ENCODE measurements at places on chromosomes 1 and 21.

DNA sequence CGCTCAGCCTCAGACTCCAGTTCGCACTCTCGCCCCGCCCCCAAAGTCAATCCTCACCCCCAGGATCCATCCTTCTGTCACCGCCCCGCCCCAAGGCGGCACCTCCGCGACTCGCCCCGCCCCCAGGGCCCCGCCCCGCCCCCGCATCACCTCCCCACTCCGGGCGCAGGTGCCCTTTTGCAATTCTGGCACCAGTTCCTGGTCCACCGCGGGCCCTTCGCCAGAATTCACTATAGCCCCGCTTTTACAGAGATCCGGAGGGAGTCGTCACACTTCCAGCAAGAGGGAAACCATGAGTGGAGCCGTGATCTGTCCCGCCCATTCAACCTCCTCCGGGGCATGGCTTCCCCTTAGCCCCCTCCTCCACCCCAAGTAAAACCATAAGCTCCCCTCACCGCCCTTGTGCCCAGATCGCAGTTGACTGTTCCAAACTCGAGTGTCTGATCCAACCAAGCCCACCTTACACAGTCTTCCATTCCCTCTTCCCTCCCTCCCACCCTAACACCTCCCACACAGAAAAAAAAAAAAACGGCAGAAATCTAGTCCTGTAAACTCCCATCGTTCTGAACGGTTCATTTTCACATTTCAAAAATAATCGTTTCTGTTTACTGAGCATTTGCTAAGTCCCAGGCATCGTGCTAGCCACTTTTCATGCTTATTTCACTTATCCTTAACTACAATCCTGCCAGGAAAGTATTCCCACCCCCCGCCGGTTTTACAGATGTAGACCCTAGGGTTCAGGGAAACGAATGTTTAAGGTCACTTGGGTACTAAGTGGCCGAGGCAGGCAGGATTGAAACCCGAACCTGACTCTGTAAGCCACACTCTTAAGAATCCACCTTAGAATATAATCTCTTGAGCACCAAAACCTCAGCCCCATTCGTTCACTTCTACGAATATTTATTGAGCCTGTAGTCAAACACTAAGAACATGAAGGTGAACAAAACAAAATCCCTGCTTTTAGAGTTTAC, 1.3 kb upstream of the DNAJC16 start:
- DNase-seq = peak; percentile 24

DNA sequence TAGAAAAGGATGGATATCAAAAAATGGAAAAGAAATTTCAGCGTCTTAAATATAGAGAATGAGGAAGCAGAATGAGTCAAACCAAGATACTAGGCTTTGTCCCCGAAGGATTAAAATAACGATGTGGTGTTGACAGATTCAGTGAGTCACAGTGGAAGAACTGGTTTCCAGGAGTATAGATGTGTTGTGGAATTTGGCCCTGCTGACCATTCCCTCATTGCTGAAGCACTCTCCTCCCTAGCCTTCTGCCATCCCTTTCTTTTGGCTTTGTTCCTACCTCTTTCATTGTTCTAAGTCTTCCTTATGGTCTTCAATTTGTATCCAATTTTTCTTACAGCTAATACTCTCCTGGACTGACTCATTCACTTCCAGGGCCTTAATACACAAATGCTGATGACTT, 23.1 kb upstream of the USP25 start:
- no peak for DNase-seq

GRCh38 chr1:101338714-101339430, 102.1 kb downstream of the S1PR1 start:
- no peak for DNase-seq

DNA sequence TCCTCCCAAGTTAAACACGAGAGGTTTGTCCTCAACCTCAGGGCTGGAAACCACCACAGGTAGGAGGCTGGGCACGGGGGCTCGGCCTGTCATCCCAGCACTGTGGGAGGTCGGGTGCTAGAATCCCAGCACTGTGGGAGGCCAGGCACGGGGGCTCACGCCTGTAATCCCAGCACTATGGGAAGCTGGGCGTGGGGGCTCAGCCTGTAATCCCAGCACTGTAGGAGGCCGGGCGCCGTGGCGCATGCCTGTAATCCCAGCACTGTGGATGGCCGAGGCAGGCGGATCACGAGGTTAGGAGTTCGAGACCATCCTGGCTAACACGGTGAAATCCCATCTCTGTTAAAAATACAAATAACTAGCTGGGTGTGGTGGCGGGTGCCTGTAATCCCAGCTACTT, 6.7 kb upstream of the CDK11A start:
- DNase-seq = no peak

DNA sequence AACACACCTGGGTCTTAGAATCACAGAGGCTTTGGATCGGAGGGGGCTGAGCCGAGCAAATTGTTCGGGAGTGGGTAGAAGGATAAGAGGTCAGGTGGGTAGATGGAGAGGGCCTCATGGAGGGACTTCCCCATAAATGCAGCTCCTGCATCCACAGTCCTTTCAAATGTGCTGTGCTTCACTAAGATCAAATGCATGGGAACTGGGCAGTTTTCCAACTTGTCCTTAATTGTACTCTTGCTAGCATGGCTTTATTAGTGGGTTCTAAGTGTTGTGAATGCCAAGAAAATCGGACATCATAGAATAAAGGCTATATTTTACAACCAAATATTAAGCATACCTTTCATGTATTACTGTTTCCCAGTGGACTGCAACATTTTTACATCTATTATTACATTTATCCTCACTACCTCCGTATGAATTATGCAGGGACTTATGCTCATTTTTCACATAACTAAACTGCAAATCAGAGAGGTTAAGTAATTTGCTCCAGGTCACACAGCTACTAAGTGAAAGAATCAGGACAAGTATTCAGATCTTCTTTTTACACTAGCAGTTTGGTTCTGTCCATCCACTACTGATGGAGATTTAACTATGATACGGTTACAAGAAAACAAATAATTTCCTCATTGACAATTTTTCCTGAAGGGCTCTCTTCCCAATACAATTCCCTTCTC, 174.5 kb upstream of the RUNX1 start:
- no peak for DNase-seq

DNA sequence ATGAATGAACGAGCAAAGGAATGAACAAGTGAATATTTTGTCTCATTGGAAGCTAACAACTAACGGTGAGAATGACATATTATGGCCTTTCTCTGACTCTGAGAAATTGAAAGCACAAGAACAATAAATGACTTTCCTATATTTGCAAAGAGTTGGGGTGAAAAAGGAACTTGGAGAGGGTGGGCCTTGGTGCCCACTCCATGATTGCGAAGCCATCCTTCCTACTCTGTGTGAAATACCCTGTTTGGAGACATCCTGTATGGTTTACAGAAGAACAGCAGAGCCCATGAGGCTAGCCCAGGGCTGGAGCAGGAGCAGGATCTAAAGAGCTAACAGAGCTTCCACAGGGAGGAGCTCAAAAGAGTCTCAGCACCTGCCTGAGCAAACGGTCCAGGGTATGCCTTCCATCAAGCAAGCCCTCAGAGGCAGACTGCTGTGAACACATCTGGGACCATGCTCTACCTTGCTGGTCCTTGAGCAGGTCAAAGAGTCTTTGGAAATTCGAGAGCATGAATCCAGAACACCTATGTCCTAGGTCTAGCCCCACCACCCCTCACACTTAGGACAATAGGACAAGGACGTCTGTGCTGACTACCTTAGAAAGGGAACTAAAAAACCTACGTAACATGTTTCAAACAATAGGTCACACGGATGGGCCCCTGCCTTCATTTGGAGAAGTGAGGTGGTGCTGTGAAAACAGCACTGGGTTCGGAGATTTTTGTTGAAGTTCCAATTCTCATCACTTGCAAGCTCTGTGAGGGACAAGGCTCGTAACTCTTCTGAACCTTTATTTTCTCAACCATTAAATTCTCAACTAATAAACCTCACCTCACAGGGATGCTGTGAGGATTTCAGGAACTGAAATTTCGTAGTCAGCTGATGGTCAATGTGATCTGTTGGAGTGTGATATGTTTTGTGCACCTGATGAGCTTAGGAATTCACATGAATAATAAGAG, 377.4 kb downstream of the RRAGC start:
- peak; percentile 31 for DNase-seq

DNA sequence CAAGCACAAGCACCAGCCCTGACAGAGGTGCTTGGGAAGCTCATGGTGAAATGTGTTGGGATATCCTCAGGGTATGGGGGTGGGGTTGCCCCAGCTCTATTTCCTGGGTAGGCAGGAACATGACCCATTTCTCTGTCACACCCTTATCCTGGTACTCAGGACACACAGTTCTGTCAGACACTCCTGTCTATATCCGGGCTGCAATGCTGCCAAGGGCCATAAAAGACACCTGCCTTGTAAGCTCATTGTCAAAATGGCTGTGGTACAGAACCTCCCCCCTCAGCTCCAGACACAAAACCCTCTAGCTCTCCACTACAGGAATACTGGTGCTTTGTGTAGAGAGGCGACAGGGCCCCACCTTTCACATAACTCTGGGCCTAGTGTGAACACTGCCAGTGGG, 636.7 kb downstream of the PLA2G4A start:
- no peak for DNase-seq

GRCh38 chr21:25862596-25862995, 127.8 kb downstream of the GABPA start:
- peak; percentile 34 for DNase-seq

DNA sequence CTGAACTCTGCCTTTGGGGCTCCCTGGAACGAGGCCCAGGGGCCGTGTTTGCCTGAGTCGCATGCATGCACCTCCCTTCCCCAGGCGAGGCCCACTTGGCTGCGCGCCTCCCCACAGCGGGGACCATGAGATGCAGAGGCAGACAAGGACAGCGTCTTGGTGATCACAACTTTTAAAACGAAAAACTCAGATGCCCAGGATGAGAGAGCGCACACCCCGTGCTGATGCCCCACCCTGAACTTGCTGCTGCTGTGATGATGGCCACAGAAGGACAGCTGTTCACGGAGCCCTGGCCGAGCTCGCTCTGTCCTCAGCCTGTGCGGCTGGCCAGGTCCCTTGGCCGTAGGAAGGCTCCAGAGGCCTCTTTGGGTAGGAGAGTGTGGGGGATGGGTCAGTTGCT, 11.4 kb upstream of the PRMT2 start:
- DNase-seq = no peak

GRCh38 chr1:21736876-21737275, 46.1 kb downstream of the USP48 start:
- no peak for DNase-seq
